ENCODE measurements at places on chromosomes 12 and 14.

GRCh38 chr14:74517731-74518130, 24.2 kb downstream of the ISCA2 start:
- DNase-seq, result no peak

GRCh38 chr14:22456998-22457594, 131.9 kb downstream of the DAD1 start:
- no peak for DNase-seq

- peak; percentile 27 for DNase-seq
Measured at GRCh38 chr14:69323999-69324282, 64.0 kb downstream of the GALNT16 start.

GRCh38 chr14:24858052-24858451, 191.9 kb downstream of the STXBP6 start:
- DNase-seq, result no peak

GRCh38 chr12:58695263-58695662, 225.0 kb downstream of the LRIG3 start:
- DNase-seq, result no peak

DNA sequence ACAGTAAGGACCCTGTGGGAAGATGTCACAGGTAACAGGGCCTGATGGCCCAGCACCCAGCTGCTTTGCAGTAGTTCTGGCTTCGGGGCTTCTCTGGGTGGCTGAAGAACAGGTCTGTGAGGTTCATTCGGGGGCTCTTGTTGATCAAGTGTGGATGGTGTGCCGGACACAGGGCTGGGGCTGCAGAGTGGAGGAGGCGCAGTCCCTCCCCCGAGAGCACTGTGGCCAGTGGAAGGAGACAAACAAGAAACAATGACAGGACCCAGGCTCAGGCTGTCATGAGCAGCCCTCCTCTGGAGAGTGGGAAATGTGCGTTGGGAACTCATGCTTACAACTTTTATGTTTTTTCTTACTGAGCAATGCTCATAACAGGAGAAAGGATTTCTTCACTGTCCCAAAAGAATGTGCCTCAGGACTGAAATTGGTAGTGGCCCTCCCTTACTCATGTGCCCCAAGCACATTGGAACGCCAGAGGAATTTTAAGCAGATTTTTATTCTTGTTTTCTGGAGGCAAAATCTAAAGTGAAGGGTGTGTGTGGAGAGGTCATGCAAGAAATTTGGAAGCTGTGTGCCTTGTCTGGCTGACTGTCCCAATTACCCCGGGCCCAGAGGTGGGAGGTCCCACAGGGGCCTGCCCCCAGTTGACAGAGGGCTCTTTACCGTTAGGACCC, 233.8 kb downstream of the CACNA1C start:
- DNase-seq, result no peak

DNA sequence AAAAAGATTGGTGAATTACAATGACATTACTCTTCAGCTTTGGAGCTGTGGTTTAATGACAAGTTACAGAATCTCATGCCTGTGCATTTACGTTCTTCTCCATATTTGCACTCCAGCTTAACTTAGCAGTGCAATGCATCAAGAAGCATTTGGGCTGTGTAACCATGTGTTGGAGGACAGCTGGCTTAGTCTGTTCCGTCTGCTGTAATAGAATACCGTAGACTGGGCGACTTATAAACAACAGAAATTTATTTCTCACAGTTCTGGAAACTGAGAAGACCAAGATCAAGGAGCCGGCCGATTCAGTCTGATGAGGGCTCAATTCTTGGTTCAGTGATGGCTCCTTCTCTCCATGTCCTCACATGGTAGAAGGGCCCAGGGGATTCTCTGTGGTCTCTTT, 943.5 kb downstream of the BCL11B start:
- no peak for DNase-seq

DNA sequence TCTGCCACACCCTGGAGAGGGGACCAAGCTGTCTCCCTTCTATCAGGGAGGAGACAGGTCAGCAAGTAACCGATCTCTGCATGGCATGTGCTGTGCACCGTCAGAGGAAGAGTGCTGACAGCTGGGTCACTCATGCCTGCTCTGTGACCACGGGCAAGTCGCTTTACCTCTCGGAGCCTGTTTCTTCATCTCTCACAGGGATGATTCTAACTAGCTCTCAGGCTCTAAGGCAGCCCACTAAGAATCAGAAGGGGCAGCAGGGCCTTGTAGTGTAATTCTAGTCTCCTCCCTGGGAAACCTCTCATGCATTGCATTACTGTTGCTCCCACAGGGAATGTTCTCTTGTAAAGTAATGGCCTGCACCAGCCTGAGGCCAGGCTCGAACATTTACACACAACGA, 11.9 kb downstream of the CD9 start:
- no peak for DNase-seq

DNA sequence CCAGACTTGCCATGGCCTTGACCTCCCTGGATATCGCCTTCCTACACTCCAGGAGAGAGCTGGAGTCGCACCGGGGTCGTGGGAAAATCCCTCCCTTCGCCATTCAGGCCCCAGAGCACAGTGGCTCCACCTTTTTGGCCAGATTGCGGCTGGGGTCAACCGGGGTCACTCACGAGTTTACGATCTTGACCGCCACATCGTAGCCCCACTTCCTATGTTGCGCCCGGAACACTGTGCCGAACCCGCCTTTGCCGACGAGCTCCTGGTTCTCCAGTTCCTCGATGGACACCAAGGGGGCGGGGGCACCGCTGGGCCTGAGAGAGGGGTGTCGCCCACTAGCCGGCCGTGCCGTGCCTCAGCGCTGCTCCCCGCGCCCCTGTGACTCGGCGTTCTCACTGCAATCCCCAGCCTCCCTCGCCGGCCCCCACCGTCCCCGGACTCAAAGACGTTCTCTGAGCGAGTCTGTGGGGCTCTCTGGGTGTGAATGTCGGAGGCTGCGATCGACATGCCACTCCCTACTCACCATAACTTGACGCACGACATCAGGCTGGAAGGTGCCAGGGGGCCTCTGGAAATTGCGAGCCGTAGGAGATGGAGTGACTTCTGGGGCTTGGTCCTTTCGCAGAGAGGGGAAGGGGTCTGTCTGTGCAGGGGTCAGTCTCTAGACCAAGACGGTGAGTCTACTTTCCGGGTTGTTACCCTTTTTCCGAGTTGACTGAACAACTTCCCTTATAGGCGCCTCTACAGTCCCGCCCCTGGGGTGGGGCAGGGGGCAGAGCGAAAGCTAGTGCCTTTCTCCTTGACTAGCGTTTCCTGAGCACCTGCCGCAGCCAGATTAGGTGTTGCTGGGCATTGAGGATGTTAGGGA, at the start of gene RIPK3:
Gene RIPK3, minus strand, starts transcription at position 708 of the 868 bp plus-strand sequence. Its CDS starts 165 bp downstream, at position 543.
- DNase-seq, result peak; percentile 90

DNA sequence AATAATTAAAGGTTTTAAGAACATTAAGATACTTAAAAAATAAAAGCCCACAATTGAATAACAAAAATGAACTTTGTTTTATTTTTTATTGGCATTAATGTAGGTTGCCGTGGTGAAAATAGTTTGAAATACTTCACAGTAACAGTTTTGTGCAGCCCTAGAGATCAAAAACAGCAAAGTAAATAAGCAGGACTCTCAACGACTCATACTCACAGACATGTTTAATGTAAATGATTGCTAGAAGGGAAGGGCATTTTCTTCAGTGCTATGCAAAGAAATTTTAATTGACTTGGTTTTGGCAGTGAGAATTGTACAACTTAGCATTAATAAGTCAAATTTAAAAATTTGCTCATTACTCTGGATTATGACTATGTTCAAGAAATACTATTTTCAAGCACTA, 16.0 kb downstream of the TRMT5 start:
- no peak for DNase-seq

DNA sequence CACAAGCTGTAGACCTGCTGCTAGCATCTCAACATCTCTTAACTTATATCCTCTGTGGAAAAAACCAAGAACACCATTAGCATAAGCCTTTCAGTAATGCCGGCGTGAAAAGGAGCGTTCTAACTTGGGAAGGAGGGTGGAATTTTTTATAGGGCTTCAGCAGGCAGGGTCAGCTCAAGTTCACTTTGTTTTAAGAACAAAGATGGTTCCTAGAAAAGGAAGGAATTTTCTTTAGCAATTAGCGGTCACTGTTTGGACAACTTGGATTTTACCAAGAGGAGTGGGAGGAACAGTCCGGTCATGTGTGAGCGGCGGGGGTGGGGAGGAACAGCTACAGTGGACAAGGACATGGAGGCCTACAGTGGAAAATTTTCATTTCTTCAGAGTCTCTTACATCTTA, 35.9 kb downstream of the BBS10 start:
- no peak for DNase-seq

- peak; percentile 87 for DNase-seq
Measured at GRCh38 chr12:6540181-6540877, 6.0 kb downstream of the GAPDH start.

DNA sequence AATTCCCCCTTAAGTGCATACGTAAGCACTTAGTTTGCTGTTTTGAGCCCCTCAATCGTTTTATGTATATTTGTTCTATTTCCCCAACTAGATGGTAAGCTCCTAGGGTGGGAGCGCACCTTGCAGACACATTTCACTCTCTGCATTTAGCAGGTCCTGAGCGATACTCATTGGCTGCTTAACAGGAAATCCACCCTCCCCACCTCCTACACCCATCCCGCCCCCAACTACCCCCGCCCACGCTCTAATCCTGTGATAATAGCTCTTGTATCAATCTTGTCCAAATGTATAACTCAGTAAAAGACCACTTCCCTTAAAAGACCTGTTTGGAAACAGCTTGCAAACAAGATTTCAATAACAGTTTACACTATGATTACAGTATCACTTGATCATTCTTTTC, 8.1 kb downstream of the LPAR5 start:
- DNase-seq, result peak; percentile 75

- DNase-seq, result no peak
Measured at GRCh38 chr12:69039911-69040310, 106.9 kb upstream of the CPM start.

GRCh38 chr14:33642080-33642479, 308.8 kb downstream of the EGLN3 start:
- no peak for DNase-seq

GRCh38 chr14:57583396-57583795, 89.7 kb upstream of the CCDC198 start:
- no peak for DNase-seq

GRCh38 chr14:95710106-95710505, 3.8 kb downstream of the TCL1A start:
- no peak for DNase-seq

DNA sequence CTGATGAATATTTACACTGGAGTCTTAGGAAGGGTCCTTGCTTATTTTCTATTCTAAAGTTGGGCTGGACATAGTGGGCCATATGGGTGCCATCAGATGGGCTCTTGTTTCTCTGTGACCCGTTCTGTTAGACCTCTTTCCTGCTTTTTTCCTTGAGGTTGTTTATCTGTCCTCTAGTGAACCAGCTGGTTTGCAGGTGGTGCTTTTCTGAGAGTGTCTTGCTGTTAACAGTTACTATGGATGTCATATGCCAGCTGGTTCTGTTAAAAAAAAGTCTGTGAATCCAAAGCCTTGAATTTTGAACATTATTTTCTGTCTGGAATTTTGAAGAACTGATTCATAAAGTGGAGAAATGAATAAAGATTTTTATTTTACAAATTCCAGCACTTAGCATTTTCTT, 29.2 kb downstream of the ZC3H14 start:
- no peak for DNase-seq

DNA sequence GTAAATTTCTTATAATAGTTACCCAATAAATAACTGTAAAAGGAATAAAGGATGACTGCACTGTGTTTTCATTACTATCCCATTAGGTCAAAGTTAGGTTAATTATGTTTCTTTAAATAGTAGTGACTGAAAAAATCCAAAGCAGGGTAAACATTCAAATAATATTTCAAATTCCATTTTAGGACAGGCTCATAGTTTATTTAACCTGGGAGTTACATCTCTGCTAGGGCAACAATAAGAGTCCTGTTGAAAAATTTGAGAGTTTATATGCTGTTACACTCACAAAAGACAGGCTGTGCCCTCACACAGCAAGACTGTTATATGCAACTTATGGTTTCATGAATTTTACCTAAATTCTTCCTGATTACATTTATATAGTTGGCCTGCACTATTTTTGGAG, 8.0 kb downstream of the ERP27 start:
- no peak for DNase-seq

GRCh38 chr14:92994131-92994676, 71.3 kb downstream of the CHGA start:
- DNase-seq, result no peak

All from activated effector memory CD4-positive, alpha-beta T cell treated with anti-CD3 and anti-CD28 coated beads, Interleukin-2, amount 50 U/mL, for 16 hours (primary cell).